ENCODE measurements at places on chromosomes 7 and 10.

- no peak for DNase-seq
Measured at GRCh38 chr10:101228966-101229265, 347 bp downstream of the LBX1 start.

DNA sequence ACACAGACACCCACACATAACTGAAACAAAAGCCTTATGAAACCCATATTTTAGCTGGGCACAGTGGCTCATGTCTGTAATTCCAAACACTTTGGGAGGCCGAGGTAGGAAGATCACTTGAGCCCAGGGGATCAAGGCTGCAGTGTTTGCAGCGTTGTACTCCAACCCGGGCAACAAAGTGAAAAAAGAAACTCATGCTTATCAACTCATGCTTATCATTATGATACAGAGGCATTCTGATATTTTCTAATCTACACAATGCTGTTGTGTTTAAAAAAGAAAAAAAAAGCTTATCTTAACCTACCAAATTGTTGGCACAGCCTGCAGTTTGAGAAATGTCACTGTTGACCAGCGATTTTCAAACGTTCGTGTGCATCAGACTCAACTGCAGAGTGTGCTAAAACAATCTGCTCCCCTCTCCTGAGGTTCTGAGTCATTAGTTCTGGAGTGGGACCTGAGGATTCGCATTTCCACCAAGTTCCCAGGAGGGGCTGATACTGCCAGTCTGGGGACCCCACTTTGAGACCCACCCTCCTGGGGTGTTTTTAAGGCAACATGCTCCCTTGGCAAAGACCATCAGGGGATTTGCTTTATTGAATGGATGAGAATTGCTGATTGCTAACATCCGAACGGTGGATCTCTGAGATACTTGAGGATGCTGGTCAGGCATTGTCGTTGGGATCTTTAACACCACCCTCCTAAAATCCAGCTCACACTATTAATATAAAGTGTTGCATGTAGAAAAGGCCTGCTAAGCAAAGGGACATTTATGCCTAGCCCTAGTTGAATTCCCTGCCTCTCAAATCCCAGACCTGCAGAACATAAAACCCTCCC is 16.2 kb downstream of the CHST3 start:
- DNase-seq: no peak

- DNase-seq: no peak
Measured at GRCh38 chr10:42691361-42692120, 53.2 kb upstream of the ZNF33B start.

DNA sequence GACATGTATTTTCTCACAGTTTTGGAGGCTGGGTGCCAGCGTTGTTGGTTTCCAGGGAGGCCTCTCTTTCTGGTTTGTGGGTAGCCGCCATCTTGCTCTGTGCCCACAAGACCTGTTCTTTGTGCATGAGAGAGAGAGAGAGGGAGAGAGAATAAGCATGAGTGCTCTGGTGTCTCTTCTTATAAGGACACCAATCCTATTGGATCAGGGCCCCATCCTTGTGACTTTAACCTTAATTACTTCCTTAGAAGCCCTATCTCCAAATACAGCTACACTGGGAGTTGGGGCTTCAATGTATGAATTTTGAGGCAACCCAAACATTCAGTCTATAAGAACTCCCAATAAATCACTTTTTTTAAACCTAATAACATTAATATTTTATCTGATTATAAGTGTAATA is 114.6 kb downstream of the PARP12 start:
- DNase-seq: no peak

GRCh38 chr10:110918269-110918642 is 724 bp downstream of the BBIP1 start:
- no peak for DNase-seq

DNA sequence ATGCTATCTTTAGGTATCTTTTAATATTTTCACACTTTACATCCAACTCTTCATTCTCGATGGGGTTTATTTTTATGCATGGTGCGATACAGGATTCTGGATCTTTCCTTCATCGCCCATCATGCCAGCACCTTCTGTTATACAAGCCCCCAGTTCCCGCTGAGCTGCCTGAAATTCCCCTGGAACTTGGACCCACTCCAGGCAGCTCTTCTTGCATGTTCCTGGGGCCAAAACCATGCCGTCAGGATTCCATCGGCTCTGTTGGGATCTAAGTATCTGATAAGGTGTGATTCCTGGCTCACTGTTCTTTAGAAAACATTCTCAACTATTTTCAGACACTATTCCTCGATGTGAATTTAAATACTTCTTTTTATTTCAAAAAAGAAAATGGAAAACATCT is 40.5 kb upstream of the PPP2R2D start:
- no peak for DNase-seq

Data from nucleus accumbens (tissue), 56 donors.